Naive thymus-derived CD4-positive, alpha-beta T cell (primary cell): ENCODE measurements at places on chromosomes 4 and X. TPM values are rescaled to one million over a fixed set of nuclear protein-coding genes. Genes with fewer than 3 reads are reported as not detected.

The CFAP99 gene
- total RNA-seq: 0.27 TPM

The F11 gene
- not detected for total RNA-seq

The ETDA gene
- total RNA-seq: not detected

The ADRA2C gene
- not detected for total RNA-seq

The UBE2K gene
- 33.7 TPM for total RNA-seq

The FGD1 gene
- 0.07 TPM in 1 of 2 replicates, not detected in the other for total RNA-seq

The MAB21L2 gene
- total RNA-seq: not detected

The TMEM144 gene
- total RNA-seq: not detected in 2 replicates

The MPC1L gene
- not detected for total RNA-seq

The ARX gene
- total RNA-seq: not detected

The KLB gene
- total RNA-seq: not detected

GRCh38 chrX:77743720-77744119 lies 42.3 kb downstream of the ATRX start:
- no peak for DNase-seq
- no peaks in the 10 kb centered on the region for H3K27me3 ChIP-seq
- no peak overlapping the region for H3K27ac ChIP-seq
- no peaks in the 10 kb centered on the region for H3K36me3 ChIP-seq
- no peaks in the 10 kb centered on the region for H3K4me1 ChIP-seq
- no peak overlapping the region for H3K4me3 ChIP-seq

DNA sequence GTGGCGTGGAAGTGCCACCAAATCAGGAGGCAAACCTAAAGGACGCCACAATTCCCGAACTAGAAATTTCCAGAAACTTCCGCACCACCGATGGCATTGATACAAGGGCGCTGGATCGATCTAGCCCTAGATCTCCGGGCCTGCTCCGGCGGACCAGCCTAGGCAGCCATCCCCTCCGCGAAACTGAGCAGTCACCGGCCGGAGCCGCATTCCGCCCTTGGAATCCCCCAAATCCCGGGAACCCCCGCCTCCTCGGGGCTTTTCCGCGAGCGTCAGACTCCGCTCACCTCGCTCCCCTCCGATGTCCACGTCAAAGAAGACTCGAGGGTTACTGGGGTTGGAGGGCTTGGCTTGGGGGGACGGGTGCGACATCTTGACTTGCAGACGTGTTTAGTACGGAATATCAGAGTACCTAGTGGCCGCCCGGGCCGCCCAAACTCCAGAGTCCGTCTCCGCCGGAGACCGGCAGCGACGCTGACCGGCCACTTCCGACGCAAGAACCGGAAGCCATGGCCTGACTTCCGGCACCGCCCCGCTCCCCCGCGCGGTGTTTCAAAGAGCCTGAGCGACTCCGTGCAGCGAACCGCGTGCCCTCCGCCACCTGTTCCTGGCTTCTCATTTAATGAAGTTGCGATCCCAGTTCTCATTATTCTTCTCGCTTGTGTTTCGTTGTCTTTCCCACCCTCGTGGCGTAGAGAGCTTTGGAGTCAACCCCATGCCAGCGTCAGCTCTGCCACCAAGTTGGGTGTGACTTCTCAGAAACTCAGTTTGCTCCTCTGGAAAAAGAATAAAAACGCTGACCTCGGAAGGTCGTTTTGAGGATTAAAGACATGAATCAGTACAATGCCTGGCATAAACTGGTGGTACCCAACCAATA lies at the start of gene PPID:
Gene PPID, minus strand, starts transcription at position 480 of the 877 bp plus-strand sequence. Its CDS starts 108 bp downstream, at position 372.
- H3K36me3 ChIP-seq: peaks cover 4% of the 10 kb centered on the region
- no peaks in the 10 kb centered on the region for H3K27me3 ChIP-seq
- peak within 1 kb of the TSS; percentile 93 for H3K4me3 ChIP-seq
- H3K4me1 ChIP-seq: no peaks in the 10 kb centered on the region
- H3K27ac ChIP-seq: peak within 1 kb of the TSS; percentile 89

- H3K4me1 ChIP-seq: no peaks in the 10 kb centered on the region
- no peak overlapping the region for H3K4me3 ChIP-seq
- H3K27ac ChIP-seq: no peak overlapping the region
- H3K36me3 ChIP-seq: no peaks in the 10 kb centered on the region
Observed at GRCh38 chr4:145739845-145740244, 59.9 kb downstream of the C4orf51 start.

GRCh38 chr4:146292508-146292907 lies 78.2 kb downstream of the REELD1 start:
- H3K27me3 ChIP-seq: no peaks in the 10 kb centered on the region
- no peak overlapping the region for H3K4me3 ChIP-seq
- no peaks in the 10 kb centered on the region for H3K36me3 ChIP-seq
- H3K4me1 ChIP-seq: no peaks in the 10 kb centered on the region
- no peak for DNase-seq

DNA sequence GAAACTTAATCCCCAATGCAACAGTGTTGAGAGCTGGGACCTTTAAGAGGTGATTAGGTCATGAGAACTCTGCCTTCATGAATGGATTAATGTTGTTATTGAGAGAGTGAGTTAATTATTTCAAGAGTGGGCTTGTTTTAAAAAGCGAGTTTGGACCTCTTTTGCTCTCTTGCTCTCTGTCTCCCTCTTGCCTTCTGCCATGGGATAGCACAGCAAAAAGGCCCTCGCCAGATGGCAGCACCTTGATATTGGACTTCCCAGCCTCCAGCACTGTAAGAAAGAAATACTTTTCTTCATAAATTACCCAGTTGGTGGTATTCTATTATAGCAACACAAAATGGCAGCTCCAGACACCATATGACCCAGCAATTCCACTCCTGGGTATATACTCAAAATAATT lies 7.0 kb upstream of the ATP6AP2 start:
- H3K4me1 ChIP-seq: no peaks in the 10 kb centered on the region
- no peak overlapping the region for H3K27ac ChIP-seq
- H3K36me3 ChIP-seq: no peaks in the 10 kb centered on the region
- H3K27me3 ChIP-seq: no peaks in the 10 kb centered on the region
- DNase-seq: no peak

DNA sequence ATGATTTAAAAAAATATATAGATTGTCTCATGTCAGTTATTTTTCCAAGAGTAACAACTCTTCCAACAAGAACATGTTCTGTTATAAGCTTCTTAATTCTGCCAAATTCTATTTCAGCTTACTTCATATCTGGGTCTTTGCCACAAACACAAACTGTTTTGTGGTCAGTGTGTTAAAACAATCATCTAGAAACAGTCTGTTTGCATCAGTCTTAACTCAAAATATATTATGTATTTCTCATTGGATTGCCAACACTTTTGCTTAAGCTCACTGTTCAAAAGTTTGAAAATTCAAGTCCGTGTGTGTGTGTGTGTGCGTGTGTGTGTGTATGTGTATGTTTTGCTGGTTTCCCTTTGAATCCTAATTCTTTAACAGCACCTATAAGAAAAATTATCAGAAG lies 752.3 kb upstream of the NDST4 start:
- no peaks in the 10 kb centered on the region for H3K4me1 ChIP-seq
- H3K27me3 ChIP-seq: no peaks in the 10 kb centered on the region
- no peak overlapping the region for H3K4me3 ChIP-seq

- H3K27me3 ChIP-seq: no peaks in the 10 kb centered on the region
- no peak overlapping the region for H3K4me3 ChIP-seq
- H3K4me1 ChIP-seq: no peaks in the 10 kb centered on the region
- H3K27ac ChIP-seq: no peak overlapping the region
- no peak for DNase-seq
Observed at GRCh38 chrX:150731795-150732194, 38.6 kb downstream of the MTMR1 start.

GRCh38 chr4:152369902-152370295 lies 166.0 kb downstream of the FBXW7 start:
- no peak overlapping the region for H3K4me3 ChIP-seq
- no peak overlapping the region for H3K27ac ChIP-seq
- DNase-seq: peak; percentile 13
- H3K27me3 ChIP-seq: no peaks in the 10 kb centered on the region
- H3K36me3 ChIP-seq: no peaks in the 10 kb centered on the region

DNA sequence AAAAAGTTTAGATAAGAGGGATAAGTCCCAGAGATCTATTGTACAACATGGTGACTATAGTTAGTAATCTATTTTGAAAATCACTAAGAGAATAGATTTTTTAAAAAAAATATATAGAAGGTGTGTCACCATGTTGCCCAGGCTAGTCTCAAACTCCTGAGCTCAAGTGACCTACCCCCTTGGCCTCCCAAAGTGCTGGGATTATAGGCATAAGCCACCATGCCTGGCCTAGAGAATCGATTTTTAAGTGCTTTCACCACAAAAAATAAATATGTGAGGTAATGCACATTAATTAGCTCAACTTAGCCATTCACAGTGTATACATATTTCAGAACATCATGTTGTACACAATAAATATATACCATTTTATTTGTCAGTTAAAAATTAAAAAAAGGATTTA lies 56.7 kb upstream of the TBC1D9 start:
- H3K27ac ChIP-seq: no peak overlapping the region
- H3K27me3 ChIP-seq: no peaks in the 10 kb centered on the region
- no peaks in the 10 kb centered on the region for H3K36me3 ChIP-seq
- no peak overlapping the region for H3K4me3 ChIP-seq
- no peaks in the 10 kb centered on the region for H3K4me1 ChIP-seq

- H3K4me1 ChIP-seq: peaks cover 26% of the 10 kb centered on the region
- no peaks in the 10 kb centered on the region for H3K27me3 ChIP-seq
- no peak overlapping the region for H3K27ac ChIP-seq
- DNase-seq: no peak
- H3K4me3 ChIP-seq: no peak overlapping the region
- H3K36me3 ChIP-seq: peaks cover 10% of the 10 kb centered on the region
Observed at GRCh38 chr4:184406958-184407391, 67.4 kb downstream of the IRF2 start.

DNA sequence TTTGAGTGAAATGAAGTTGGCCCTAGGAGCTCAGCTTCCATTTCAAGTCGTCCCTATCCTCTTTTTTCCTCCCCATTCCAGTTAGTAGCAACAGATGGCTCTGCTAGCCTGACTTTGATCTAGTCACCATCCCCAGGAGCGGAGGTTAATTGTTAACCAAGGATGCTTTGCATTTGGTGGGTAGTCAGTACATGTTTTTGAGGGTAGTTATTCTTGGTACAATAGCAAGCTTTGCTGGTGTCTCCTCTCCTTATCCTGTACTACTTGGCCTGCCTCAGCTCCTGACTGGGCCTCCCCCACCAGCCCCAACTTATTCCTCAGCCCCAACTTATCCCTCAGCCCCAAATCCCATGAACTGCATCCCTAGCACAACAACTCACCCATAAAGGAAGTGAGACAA lies 14.8 kb upstream of the RTL5 start:
- H3K36me3 ChIP-seq: no peaks in the 10 kb centered on the region
- no peaks in the 10 kb centered on the region for H3K27me3 ChIP-seq
- DNase-seq: no peak
- H3K27ac ChIP-seq: no peak overlapping the region
- no peak overlapping the region for H3K4me3 ChIP-seq
- no peaks in the 10 kb centered on the region for H3K4me1 ChIP-seq

- H3K36me3 ChIP-seq: no peaks in the 10 kb centered on the region
- DNase-seq: no peak
- H3K4me1 ChIP-seq: peaks cover 17% of the 10 kb centered on the region
- no peak overlapping the region for H3K27ac ChIP-seq
- H3K27me3 ChIP-seq: no peaks in the 10 kb centered on the region
- no peak overlapping the region for H3K4me3 ChIP-seq
Observed at GRCh38 chr4:26935397-26935796, 74.8 kb downstream of the STIM2 start.

DNA sequence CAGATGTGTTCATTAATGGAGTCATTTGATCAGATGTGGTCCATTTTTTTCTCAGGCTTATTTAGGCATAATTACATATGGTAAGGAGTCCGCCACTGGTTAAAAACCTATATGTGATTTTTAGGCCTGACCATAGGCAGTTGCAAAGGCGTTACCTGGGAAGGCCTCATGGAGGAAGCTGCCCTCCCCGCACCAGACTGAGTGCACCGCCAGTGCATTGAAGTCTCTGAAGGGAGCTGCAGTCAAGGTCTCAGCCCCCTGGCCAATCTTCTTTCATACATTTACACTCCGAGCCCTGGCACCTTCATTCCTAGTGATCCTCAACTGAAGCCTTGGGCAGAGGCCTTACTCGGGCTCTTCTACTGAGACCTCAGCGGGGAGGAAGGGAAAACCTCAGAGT lies 898.2 kb upstream of the AGA start:
- H3K27ac ChIP-seq: no peak overlapping the region
- H3K4me1 ChIP-seq: no peaks in the 10 kb centered on the region
- no peak overlapping the region for H3K4me3 ChIP-seq
- no peak for DNase-seq
- no peaks in the 10 kb centered on the region for H3K36me3 ChIP-seq
- H3K27me3 ChIP-seq: no peaks in the 10 kb centered on the region

GRCh38 chrX:45842207-45842925 lies 641.7 kb upstream of the DIPK2B start:
- no peak overlapping the region for H3K27ac ChIP-seq
- H3K27me3 ChIP-seq: no peaks in the 10 kb centered on the region
- no peaks in the 10 kb centered on the region for H3K4me1 ChIP-seq
- no peak overlapping the region for H3K4me3 ChIP-seq
- no peaks in the 10 kb centered on the region for H3K36me3 ChIP-seq

DNA sequence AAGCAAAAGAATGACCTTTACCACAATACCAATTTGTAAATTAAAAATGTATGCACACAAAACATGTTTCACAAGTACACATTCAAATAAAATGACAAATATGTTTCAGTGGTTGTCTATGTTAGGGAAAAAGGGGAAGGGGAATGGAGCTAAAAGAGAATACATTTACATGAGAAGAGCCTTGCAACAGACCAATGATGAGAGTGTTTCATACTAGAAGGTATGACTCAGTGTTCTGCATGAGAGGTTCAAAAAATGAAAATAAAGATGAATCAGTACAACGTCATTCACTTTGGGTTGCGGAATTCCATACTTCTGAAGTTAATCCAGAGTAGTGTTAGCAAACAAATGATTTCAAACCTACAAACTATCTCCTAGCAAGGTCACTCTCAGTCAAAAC lies 51.7 kb downstream of the RPGR start:
- H3K4me3 ChIP-seq: no peak overlapping the region
- no peak overlapping the region for H3K27ac ChIP-seq
- no peaks in the 10 kb centered on the region for H3K27me3 ChIP-seq
- no peaks in the 10 kb centered on the region for H3K4me1 ChIP-seq

DNA sequence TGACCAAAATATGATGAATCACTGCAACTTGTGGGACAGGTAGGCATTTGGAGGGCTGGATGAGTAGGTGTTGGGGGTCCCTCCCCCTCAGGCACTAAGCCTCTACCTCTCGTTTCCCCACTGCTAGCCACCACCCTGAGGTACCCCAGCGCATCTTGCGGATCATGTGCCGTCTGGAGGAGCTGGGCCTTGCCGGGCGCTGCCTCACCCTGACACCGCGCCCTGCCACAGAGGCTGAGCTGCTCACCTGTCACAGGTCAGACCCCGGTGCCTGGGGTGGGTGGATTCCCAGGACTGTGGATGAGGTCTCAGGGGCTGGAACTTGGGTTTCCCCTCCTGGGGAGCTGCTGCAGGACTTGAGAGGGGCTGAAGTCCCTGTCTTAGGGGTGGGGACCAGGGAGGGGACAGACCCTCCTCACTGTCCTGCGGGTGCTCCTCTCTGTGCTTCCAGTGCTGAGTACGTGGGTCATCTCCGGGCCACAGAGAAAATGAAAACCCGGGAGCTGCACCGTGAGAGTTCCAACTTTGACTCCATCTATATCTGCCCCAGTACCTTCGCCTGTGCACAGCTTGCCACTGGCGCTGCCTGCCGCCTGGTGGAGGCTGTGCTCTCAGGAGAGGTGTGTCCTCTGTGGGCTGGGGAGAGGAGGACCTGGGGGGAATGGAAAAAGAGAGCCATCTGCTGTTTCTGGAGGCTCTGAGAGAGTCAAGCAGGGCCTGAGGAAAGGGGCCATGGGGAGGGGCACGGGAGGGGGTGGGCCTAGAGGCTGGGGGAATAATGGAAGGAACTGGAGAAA lies 10.1 kb upstream of the ERAS start:
- no peaks in the 10 kb centered on the region for H3K27me3 ChIP-seq
- H3K36me3 ChIP-seq: no peaks in the 10 kb centered on the region
- no peak for DNase-seq
- no peak overlapping the region for H3K27ac ChIP-seq
